ENCODE measurements at places on chromosomes 11 and 22.

- no peak for DNase-seq
Measured at GRCh38 chr11:67448220-67448609, 4.3 kb downstream of the GPR152 start.

DNA sequence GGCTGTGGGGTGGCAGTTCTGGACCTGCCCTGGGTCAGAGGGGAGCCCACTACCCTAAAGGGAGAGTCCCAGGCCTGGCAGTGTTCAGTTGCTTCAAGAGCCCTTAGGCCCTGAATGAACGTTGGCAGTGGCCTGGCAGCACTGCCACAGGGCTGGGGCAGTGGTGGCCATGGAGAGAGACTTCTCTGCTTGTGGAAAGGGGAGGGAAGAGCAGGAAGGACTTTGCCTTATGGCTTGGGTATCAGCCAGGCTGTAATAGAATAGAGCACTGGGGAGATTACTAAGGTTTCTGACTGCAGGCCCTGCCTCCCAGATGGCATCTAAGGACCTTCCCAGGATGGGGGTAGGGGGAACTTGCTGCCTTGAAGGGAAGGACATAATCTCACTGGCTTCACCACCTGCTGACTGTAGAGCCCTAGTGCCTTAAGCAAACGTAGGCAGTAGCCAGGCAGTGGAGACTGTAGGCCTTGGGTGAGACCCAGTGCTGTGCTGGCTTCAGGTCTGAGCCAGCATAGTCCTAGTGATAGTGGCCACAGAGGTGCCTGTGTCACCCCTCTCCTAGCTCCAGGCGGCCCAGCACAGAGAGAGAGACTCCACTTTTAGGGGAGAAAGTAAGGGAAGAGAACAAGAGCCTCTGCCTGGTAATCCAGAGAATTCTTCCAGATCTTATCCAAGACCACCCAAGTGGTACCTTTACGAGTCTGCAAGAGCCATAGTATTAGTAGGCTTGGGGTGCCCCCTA lies 27.6 kb downstream of the PLA2G6 start:
- no peak for DNase-seq

DNA sequence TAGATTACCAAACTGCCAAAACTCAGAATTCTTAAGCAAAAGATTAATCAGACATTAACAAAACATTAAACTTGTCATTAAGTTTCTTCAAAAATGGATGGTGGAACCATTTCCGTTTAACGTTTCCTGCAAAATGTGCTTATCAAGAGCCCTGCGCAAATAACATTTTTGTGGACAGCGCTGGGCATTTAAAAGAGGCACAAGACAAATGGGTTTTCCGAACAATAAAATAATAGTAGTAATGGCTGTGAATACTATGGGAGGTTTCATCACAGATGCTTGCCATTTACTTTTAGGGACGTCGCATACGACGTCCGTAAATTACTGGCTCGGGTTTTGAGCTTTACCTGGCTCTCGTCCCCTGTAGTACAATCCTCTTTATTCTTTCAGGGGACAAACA lies 1.1 kb downstream of the NPAT start:
- peak; percentile 48 for DNase-seq

GRCh38 chr22:23471698-23472097 lies 108.4 kb downstream of the IGLL1 start:
- DNase-seq, result no peak

DNA sequence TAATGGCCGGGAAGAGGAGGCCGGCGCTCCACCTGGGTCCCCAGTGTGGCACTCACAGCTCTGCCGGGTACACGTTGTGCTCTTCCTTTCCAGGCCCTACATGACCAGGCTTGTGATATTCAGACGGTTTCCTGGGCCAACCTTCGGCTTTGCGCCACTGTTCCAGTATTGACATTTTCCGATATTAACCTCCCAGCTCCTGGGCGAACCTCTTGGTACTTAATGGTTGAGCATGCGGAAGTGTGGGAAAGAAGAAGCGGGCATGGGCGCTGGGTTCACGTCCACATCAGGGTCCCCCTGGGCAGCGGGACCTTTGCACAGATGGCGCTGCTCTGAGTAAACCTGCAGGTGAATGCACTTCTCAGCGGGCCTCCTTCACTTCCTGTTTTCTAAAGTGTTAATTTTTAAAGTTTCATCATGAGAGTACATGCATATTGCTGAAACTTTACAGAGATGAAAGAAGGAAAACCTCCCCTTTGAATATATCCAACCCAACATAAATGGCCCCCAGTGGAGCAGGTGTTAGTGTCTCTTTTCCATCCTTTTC lies 286.7 kb downstream of the TBC1D22A start:
- no peak for DNase-seq

- DNase-seq, result peak; percentile 72
Measured at GRCh38 chr11:107957109-107957588, 28.9 kb downstream of the RAB39A start.

- no peak for DNase-seq
Measured at GRCh38 chr22:50688448-50688847, 15.8 kb downstream of the SHANK3 start.

GRCh38 chr22:30262917-30263741 lies 3.5 kb downstream of the OSM start:
- peak; percentile 41 for DNase-seq

- DNase-seq, result peak; percentile 92
Measured at GRCh38 chr11:87473174-87473573, 435.4 kb downstream of the TMEM135 start.

GRCh38 chr11:3134218-3134621 lies 30.9 kb downstream of the OSBPL5 start:
- DNase-seq, result no peak

DNA sequence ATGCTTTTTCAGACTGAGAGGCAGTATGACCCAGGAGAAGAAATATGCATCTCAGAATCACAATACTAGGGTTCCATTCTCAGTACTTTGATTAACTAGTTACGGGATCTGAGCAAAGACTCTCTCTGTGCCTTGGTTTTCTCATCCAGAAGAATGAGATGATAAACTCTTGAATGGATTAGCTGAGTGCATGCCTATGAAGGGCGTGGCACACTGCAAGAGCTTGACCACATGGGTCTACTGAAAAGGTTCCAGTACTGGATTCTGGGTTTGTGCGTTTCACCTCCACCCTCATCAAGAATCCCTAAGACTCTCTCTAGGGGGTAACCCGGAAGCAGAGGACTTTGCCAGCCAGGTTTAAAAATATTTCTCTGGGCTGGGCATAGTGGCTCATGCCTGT lies 25.6 kb downstream of the PGA5 start:
- peak; percentile 41 for DNase-seq

DNA sequence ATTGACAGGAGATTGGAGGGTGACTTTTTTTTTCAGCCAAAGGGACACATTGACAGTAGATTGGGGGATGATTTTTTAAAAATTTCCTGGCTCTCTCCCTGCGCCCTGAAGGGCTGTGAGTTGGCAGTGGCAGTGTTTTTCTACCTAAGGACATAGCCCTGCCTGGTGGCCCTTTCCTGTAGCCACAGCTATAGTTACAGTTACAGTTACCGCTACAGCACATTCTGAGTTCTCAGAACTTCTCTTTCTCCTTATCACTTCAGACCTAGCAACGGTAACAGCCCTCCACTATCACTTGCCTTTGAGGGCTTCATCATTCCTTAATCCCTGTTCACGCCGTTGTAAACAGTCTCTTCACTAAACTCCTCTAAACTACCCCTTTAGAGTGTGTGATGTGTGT lies 684 bp downstream of the MRGPRX2 start:
- DNase-seq, result no peak

GRCh38 chr11:58330861-58331260 lies 28.0 kb downstream of the OR5B17 start:
- DNase-seq, result peak; percentile 70

DNA sequence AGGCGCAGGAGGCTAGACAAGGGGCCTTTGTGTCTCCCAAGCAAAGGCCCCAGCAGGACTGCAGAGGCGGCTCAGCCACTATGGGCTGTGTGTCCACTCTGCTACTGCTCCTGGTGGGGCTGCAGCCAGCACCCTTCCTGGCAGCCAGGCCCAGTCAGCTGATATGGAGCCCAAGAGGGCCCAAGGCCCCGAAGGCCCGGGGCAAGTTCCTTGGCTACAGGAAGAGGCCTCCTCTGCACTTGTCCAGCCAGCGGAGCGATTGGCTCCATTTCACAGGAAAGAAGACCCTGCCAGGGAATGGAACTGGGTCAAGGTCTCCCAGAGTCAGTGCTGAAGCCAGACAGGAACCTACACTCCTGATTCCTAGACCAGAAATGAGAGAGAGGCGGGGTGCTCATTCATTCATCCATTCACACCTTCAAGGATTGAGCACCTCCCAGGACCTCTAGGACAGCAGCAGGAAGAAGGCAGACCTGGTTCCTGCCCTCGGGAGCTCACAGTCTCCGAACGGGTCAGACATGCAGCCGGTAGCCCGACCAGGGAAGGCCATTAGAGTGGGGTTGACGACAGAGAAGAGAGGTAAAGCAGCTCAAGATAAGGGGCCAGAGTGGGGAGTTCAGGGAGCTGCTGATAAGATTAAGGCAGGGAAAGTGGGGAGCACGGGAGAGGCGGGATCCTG lies 811 bp upstream of the P2RY2 start:
- DNase-seq, result no peak

DNA sequence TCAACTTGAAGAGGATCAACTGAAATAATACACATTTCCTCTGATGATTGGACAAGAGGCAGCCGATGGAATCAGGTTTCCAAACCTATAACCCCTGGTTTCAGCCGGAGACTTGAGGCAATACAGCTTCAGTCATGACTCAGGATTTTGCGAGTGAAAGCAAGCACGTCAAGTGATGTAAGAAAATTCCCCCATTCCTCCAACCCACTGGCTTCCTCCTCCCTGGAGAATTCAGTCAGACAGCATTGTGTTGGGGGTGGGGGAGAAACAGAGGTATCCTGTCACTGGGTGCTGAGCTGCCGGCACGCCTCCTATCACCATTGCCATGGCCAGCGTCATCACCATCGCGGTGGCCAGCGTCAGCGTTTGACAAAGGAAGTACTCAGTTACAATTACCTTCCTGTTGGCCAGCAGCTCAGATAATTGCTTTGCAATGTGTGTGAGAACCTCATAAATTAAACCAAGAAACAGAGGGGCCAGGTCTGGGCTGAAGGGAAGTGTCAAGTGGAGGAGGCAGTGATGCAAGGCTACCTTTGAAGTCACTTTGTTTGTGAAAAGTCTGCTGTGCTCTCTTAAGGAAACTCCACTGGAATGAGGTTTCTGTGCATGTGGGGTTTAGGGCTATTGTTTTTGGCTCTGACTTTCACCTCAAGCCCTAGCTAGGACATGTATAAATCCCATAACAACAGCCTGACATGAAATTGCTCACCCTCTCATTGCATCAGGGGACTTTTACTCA lies 50.2 kb downstream of the LIF start:
- peak; percentile 99 for DNase-seq

DNA sequence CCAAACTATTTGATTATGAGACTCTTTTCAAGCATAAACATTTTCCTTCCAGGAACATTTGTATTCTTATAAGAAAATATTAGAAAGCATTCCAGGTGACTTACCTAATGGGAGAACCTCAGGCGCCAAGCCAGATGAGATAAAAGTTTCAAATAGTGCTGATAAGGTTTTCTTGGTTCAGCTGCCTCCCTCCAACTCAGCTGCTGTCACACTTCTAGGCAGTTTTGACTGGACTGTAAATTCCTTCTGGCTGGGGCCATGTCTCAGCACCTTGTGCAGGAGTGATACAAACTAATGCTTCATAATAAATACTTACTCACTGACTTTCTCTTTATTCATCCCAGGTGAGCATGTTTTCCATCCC lies 131.1 kb downstream of the MED15 start:
- DNase-seq, result no peak

- DNase-seq, result no peak
Measured at GRCh38 chr11:129691142-129691541, 124.5 kb upstream of the TMEM45B start.

DNA sequence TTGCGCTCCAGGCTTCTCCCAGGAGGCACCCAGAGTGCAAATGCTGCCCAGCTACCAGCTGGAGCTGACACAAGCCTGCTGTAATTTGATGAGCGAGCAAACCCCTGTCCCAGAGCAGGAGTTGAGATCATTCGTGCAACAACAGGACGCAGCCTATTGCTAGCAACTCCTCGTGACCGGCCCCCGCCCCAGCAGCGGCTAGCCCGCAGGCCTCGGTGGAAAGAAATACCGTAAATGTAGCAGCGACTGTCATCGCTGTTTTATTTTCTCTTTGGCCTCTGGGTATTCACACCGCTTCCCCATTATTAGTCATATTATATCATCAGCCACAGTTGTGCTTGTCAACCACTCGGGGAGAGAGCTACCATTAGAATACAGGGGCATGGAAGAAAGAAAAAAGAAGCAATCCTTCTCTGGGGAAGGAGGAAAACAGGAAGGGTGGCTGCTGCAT lies 59.2 kb upstream of the ATXN10 start:
- peak; percentile 81 for DNase-seq

DNA sequence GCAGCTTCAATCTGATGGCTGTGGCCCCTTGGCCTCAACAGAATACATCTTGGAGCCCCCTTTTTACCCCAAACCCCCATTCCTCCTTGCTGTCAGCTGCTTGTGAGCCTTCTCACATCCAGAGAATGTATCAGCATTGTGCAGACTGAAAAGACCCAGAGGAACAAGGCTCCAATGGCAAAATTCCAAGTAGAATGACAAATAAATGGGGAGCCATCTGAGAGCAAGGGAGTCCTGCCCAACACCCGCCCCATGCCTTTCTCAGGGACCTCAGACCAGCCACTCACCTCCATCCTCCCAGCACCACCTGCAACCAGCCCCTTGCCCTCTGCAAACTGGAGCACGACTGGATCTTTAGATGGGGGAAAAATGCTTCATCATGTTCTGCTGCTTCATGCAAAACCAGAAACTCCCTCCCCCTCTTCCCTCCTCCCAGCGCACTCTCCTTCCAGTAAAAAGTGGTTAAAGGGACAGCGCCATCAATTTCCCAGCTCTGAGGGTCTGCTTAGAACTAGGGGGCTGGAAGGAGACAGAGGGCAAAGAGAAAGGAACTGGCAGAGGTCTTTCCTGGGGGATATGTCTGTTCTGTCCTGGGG lies 2.2 kb upstream of the NEFH start:
- no peak for DNase-seq

- DNase-seq, result peak; percentile 92
Measured at GRCh38 chr11:7020183-7020917, at the start of the genes NLRP14 and ZNF214. Gene NLRP14, plus strand, starts transcription at chr11:7020479. Its CDS starts 18,108 bp downstream, at chr11:7038587. Gene ZNF214, minus strand, starts transcription at chr11:7020346. Its CDS starts 17,511 bp downstream, at chr11:7002835.

DNA sequence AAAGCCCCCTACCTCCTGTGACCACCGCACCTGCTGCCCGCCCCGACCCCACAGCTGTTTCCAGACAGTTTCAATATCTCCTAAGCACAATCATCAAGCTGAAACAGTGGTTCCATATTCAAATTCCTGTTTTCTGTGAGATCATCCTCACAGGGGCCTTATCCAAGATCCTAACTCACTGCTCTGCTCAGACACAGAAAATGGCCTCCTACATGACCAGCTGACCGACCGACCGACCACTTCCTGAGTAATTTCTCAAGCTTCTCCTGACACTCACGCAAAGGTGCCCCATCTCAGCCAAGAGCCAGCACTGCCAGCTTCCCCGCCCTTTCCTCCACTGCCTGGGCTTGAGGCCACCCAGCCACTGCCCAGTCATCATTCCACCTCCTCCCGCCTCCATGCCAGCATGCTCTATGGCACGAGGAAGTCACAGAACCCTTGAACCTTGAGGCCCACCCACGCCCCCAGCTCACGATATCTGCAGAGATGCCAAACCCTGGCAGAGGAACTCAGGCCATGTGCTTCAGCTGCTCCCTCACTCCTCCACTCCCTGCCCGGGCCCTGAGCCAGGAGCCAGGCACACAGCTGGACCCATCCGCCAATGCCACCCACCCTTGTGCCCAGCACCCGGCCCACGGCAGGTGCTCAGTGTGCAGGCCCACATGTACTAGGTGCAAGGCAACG lies 14.0 kb downstream of the KIAA0930 start:
- DNase-seq, result peak; percentile 87
